Aorta (tissue), 5 donors: ENCODE measurements at places on chromosomes 13 and 19. TPM values are rescaled to one million over a fixed set of nuclear protein-coding genes. Genes with fewer than 3 reads are reported as not detected.
A peak's percentile ranks its signal among the peaks of the same experiment; 100 is the strongest.

DNA sequence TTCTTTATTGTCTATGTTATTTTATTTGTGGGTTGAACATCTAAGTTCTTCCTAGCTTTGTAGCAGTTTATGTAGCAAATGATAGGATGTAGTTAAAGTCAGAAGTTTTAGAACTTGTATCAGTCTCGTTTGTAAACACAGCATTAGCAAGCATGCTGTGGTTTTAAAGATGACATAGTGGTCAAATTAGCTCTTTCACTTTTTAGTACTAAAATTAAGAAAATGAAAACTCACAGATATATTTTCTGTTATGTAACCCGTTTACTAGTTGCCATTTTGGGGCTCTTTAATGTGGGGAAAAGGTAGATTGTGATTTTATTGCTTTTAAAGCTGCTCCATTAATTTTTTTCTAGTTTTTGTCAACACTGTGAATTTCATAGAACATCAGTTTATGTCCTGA lies 216.5 kb downstream of the PCCA start:
- H3K4me1 ChIP-seq = no peaks in the 10 kb centered on the region
- no peak for DNase-seq
- no peak overlapping the region for H3K4me3 ChIP-seq

DNA sequence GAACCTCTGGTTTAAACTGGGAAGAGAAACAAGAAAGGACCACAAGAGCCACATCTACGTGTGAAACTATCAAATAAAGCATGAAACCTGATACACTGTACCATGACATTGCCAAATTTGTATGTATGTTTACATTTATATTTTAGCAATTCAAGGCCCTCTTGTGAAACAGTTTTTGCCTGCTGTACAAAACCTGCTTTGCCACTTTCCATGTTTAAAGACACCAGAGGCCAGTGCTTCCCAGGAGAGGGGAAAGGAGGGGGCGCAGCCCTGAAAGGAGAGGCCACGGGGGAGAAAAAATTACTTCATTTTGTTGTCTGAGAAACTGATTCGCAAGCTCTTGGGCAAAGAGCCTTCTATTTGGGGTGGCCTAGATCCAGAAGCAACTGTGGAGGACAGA lies 124.8 kb downstream of the DCLK1 start:
- H3K4me1 ChIP-seq = no peaks in the 10 kb centered on the region
- no peak overlapping the region for H3K4me3 ChIP-seq
- no peak for DNase-seq
- H3K27me3 ChIP-seq = no peaks in the 10 kb centered on the region
- H3K36me3 ChIP-seq = no peaks in the 10 kb centered on the region

Gene IRGC
- total RNA-seq = not detected

Gene U2AF1L4
- total RNA-seq = 22.0 TPM

- no peaks in the 10 kb centered on the region for H3K27me3 ChIP-seq
- DNase-seq = no peak
- H3K4me3 ChIP-seq = no peak overlapping the region
- no peaks in the 10 kb centered on the region for H3K4me1 ChIP-seq
- H3K27ac ChIP-seq = no peak overlapping the region
These were observed 1074.3 kb upstream of the SLC10A2 start for GRCh38 chr13:104140552-104140951.

DNA sequence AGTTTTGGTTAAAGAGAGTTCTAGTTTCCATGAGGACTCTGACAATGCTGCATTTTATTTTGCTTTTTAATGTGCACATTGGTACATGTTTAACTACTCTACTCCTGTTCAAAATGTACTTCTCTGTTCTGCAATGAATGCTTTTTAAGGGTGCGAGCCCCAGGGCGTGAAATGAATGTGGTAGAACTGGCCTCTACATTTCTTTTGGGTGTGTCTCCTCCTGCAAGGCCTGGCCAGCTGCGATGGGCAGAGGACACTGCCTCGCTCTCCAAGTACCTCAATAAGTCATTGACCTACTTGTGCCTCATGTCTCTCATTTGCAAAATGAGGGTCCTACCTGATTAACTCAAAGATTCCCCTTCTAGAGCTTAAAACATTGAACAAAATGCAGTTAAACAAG lies 6.7 kb downstream of the RGS9BP start:
- H3K27me3 ChIP-seq = no peaks in the 10 kb centered on the region
- H3K4me1 ChIP-seq = no peaks in the 10 kb centered on the region
- peaks cover 1% of the 10 kb centered on the region for H3K36me3 ChIP-seq
- no peak for DNase-seq

Gene IL17D
- total RNA-seq = 3.0 TPM

Gene NKPD1
- total RNA-seq = not detected

Gene IZUMO2
- not detected for total RNA-seq

Gene SPIB
- 0.62 TPM for total RNA-seq

Gene HPN
- 2.7 TPM for total RNA-seq

Gene KLK14
- total RNA-seq = 0.57 TPM

Gene PAF1
- 34.5 TPM for total RNA-seq

- H3K27ac ChIP-seq = no peak overlapping the region
- H3K4me1 ChIP-seq = no peaks in the 10 kb centered on the region
- no peak for DNase-seq
- peaks cover 2% of the 10 kb centered on the region for H3K36me3 ChIP-seq
- no peak overlapping the region for H3K4me3 ChIP-seq
These were observed 133.9 kb downstream of the KL start for GRCh38 chr13:33150126-33150525.

- H3K27me3 ChIP-seq = no peaks in the 10 kb centered on the region
- H3K4me3 ChIP-seq = no peak overlapping the region
- peaks cover 3% of the 10 kb centered on the region for H3K4me1 ChIP-seq
- no peak overlapping the region for H3K27ac ChIP-seq
These were observed 57.8 kb downstream of the COG3 start for GRCh38 chr13:45522571-45522970.

DNA sequence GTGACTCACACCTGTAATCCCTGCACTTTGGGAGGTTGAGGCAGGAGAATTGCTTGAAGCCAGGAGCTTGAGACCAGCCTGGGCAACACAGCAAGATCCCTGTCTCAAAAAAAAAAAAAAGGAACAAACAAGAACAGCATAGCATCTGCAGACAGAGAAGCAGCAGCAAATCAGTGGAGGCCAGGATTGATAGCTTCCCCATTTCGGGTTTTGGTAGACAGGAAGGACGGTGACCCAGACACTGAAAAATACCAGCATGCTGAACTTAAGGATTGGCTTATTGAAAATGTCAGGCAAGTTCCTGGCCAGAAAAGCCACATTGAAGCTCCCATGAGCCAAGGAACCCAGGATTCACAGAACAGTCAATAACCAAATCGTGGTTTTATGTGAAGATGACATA lies 3.0 kb downstream of the ZNF490 start:
- H3K4me1 ChIP-seq = no peaks in the 10 kb centered on the region
- no peak overlapping the region for H3K27ac ChIP-seq
- peak; percentile 10 for DNase-seq

- peak; percentile 13 for DNase-seq
- H3K27ac ChIP-seq = no peak overlapping the region
- H3K4me3 ChIP-seq = no peak overlapping the region
These were observed 33.2 kb downstream of the CHST8 start for GRCh38 chr19:33654840-33655508.

DNA sequence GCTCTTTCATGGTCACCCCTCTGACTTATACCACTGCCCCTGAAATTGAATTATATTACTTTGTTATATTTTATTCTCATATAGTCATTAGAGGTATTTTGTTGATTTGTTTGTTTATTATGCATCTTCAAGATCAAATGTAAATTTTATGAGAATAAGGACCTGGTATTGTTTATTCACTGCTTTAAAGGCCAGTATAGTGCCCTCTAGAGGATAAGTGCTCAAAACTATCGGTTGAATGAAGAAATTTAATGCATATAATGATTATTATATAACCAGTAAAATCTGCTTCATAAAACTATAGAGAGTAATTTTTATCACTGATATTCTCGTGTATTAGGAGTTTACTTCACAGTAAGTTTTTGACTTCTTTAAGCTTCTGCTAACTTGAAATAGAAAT lies 1401.9 kb downstream of the SLITRK1 start:
- no peak overlapping the region for H3K4me3 ChIP-seq
- H3K4me1 ChIP-seq = no peaks in the 10 kb centered on the region
- no peak for DNase-seq
- H3K27me3 ChIP-seq = no peaks in the 10 kb centered on the region
- no peaks in the 10 kb centered on the region for H3K36me3 ChIP-seq
- no peak overlapping the region for H3K27ac ChIP-seq

- H3K27me3 ChIP-seq = no peaks in the 10 kb centered on the region
- no peaks in the 10 kb centered on the region for H3K4me1 ChIP-seq
- H3K4me3 ChIP-seq = no peak overlapping the region
- peak; percentile 92 for DNase-seq
- H3K27ac ChIP-seq = no peak overlapping the region
- H3K36me3 ChIP-seq = no peaks in the 10 kb centered on the region
These were observed 34.2 kb upstream of the PNMA8B start for GRCh38 chr19:46529622-46530451.

Gene PSG3
- not detected for total RNA-seq
